Tongue (tissue), 3 donors: ENCODE measurements at places on chromosomes 4 and X.

GRCh38 chr4:33561259-33561658, 2683.1 kb downstream of the ARAP2 start:
- DNase-seq, result no peak

GRCh38 chrX:53714580-53715345, 28.2 kb upstream of the HUWE1 start:
- peak; percentile 37 for DNase-seq

- no peak for DNase-seq
Observed at GRCh38 chr4:68962868-68963267, 11.3 kb upstream of the UGT2A3 start.

- DNase-seq, result peak; percentile 45
Observed at GRCh38 chrX:17549107-17549651, 174.2 kb downstream of the NHS start.

GRCh38 chrX:37060999-37061398, 52.8 kb downstream of the FAM47C start:
- DNase-seq, result peak; percentile 32

- DNase-seq, result no peak
Observed at GRCh38 chr4:3307060-3307459, 14.2 kb downstream of the RGS12 start.

GRCh38 chrX:107741404-107741790, 34.2 kb downstream of the TSC22D3 start:
- no peak for DNase-seq

DNA sequence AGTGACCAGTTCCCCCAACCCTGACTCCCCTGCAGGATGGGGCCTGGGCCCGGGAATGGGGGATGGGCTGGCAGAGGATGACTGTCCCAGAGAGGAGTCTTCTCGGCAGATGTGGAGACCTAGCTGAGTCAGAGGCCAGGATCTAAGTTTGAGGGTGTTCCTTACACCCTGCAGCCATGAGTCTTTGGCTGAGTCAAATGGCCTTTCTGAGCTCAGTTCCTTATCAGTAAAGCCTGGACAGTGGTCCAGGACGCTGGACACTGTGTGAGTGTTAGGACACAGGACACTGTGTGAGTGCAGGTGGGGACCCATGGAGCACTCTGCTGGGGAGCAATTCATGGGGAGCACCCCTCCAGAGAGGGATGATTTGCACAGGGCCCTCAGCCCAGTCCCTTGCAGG, 5.0 kb downstream of the IL9R start:
- no peak for DNase-seq

DNA sequence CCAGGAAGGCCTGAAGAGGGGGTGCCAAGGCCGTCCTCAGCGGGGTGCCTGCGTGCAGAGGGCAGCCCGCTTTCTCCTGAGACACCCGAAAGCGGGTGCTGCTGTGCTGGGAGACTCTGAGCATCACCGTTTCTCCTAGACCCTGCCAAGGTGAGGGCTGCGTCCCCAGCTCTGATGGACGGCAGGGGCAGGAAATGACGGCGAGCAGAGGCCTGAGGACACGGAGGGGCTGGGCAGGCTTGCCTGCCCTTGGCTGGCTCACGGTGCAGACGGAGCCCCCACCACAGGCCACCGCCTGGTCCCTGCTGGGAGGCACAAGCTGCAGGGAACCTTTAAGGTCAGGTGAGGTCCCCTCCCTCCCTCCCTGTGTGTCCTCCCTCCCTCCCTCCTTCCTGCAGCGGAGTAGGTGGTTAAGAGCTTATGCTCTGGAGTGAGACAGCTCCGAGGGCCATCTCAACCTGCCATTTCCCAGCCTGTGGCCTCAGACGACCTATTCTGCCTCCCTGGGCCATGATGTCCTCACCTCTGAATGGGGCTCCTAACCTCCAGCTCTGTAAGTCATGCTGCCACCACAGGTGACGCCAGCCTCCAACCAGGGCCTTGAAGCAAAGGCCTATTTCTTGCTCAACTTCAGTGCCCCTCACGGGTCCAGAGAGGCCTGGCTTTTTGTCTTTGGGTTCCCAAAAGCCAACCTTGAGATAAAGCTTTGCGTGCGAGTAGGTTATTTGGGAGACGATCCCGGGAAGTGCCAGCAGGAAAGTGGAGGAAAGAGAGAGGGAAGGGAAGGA, 54.2 kb upstream of the GRPEL1 start:
- no peak for DNase-seq

GRCh38 chr4:114684462-114684861, 85.9 kb downstream of the UGT8 start:
- no peak for DNase-seq

GRCh38 chr4:8274765-8275547, 5.4 kb downstream of the HTRA3 start:
- DNase-seq, result peak; percentile 96

- DNase-seq, result no peak
Observed at GRCh38 chr4:53234669-53235068, 131.2 kb downstream of the SCFD2 start.

- no peak for DNase-seq
Observed at GRCh38 chr4:47194036-47194737, 162.8 kb downstream of the GABRB1 start.

GRCh38 chr4:71009890-71010588, 16.6 kb downstream of the DCK start:
- peak; percentile 73 for DNase-seq

DNA sequence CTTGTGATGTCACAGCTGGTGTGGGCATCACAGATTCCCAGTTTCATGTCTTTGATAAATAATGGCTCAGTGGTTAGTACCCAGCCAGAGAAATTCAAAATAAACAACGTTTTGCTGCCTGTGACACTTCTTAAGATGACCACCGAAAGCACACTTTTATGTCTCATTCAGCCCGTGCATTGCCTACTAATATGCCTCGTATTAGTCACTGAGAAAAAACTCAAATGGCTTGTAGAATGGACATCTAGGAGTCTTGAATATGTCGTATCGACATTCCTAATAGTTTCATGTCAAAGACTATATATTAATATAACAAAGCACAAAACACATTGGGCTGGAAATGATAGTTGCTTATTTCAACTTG, 103.9 kb upstream of the FAT1 start:
- DNase-seq, result no peak

- no peak for DNase-seq
Observed at GRCh38 chr4:41124916-41125548, 89.3 kb downstream of the APBB2 start.

- DNase-seq, result no peak
Observed at GRCh38 chrX:19687395-19687794, 172.1 kb upstream of the MAP3K15 start.

GRCh38 chrX:9597361-9598035, 132.6 kb downstream of the TBL1X start:
- DNase-seq, result peak; percentile 16

DNA sequence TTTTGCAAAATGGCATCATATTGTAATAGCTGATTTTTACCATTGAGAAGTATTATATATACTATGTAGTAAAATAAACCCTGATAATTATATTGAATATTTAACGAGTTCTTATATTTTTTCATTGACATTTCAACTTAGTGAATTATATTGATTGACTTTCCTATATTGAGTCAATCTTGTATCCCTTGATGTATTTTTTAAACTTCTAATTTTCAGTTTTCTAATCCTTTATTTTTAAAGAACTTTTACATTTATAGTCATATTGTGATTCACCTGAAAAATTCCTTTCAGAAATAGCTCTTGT, 54.4 kb downstream of the CXCL1 start:
- no peak for DNase-seq

DNA sequence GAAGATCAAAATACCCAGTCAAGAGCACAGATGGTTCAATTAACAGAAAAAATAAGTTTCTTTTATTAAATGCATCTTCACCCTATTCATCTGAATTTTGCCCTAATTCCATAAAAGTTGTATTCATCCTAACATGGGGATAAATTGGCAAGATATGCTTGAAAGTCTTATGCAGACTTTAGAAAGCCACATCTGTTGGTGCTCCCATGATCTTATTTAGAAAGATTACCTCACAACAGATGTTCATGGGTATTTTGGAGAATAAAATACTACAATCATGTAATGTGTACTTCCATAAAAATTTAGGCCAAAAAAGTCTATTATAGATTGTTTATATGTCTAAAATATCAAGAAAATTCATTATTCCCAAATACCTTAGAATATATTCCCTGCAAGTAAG, 510.3 kb downstream of the TECRL start:
- DNase-seq, result no peak

DNA sequence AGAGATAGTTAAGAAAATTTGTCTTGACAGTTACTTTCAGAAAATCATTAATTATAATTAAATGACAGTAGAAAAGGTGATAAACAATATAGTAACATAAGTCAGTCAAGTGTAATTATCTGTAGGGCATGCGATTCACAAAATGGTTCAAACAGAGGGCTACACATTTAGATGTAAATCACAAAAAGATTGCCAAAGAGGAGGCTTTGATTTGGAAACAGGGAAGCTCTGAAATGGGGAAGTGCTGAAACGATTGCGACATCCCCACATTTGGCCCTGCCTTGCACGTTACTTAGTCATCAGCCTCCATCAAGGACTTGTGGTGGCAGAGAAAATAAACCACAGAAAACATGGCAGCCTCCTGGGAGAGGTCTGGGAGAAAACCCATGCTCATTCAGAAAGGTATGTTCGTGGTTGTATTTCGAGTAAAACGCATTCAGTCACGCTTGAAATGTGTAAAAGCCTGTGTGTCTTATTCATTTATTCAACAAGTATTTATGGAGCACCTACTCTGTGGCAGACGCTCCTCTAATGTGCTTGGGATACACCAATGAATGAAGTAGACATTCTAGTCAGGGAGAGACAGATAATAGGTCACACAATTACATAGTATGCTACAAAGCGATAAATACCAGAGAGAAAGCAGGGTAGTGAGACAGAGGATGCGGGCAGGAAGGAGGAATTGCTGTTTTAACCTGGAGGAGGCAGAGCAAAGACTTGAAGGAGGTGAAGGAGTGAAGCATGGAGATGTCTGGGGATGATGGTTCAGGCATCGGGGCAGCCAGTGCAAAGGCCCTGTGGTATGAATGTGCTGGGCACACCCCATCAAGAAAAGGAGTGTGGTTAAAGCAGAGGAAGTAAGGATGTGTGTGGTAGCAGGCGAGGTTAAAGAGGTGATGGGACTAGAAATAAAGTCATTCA, 7.8 kb downstream of the RBM47 start:
- peak; percentile 40 for DNase-seq

- DNase-seq, result peak; percentile 79
Observed at GRCh38 chr4:87498446-87498900, 30.7 kb downstream of the SPARCL1 start.

GRCh38 chrX:100341142-100341510, 68.9 kb downstream of the PCDH19 start:
- no peak for DNase-seq

DNA sequence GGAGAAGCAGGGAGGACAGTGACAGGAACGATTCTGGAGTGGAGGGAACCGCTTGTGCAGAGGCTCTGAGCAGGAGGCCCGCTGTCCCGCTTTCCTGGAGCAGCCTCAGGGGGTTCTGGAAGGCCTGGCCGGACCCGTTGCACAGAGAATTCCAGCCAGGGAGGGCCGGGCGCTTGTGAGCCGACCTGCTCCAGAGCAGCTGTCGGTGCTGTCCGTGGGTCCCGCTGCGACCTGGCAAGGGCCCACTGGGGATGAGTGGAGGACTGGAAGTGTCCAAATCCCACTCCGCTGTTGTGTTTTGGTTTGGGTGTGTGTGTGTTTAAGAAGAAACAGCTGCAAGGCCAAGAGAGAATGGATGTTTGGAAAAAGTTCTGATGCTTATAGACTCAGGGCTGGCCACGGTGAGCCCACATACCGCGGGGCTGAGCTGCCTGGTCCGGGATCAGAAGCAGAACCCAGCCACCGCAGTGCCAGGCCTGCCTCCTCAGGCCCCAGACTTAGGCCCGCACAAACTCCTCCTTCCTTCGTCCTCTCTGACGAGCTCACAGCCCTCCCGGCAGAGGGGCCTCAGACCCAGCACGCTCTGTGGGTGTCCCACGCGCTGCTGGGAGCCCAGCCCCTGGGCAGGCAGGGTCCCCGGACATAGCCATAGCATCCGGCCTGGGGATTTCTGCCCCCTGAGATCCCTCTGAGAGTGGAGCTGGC, 73.9 kb downstream of the HTRA3 start:
- peak; percentile 72 for DNase-seq

GRCh38 chrX:3175659-3176438, 134.6 kb downstream of the ARSF start:
- DNase-seq, result no peak

GRCh38 chrX:23223169-23223568, 111.5 kb upstream of the PTCHD1 start:
- no peak for DNase-seq

DNA sequence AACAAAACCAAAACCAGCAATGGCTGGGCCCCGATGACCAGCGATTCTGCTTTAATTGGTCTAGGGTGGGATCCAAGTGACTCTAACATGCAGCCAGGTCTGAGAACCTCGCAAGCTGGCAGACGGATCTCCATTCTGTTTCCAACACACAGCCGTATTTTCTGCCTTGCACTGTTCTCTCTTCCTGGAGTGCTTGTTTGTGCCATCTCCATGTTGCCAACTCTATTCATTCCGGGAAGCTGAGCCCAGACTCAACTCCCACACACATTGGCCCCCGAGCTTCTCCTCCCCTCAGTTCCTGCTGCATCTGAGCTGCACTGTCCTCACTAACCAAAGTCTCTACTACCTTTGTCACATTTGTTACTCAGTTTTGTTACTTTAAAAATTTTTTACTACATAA, 35.6 kb downstream of the GEMIN8 start:
- DNase-seq, result no peak

DNA sequence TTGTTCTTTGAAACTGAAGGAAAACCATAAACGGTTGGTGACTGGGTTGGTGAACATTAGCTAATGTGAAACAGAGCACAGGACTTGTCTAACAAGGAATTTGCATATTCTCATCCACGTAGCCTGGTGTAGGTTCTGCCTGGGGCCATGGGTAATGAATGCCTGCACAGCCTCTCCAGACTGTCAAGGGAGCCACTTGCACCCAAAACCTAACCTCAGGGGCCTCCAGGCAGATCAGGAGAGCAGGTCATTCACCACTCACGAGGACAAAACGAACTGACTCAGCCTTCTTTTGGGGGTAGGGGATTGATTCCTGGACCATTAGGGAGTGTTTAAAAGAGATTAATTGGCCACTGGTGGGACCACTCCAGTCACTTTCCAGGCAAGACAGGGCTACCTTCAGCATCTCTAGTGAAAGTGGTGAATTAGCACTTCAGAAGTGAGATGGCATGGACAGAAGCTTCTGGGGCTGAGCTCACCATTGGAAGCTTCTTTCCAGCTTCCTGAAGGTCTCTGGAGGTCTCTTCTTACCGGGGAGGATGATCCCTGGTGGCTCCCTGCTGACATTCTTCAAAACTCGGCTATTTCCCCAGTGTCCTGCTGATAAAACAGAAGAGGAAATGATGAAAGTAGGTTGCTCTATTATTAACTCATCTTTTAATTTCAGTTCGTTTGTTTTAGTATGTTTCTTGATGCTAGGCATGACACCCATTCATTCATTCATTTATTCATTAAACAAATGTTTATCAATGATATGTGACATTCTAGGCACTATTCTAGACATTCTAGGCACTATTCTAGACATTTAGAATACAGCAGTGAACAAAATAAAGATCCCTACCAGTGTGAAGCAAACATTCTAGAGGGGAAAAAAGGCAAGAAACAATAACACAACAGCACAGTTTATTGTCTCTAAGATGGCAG, 104.5 kb upstream of the LNX1 start:
- DNase-seq, result no peak

GRCh38 chr4:109127866-109128265, 174.6 kb downstream of the COL25A1 start:
- no peak for DNase-seq
